ENCODE measurements at places on chromosomes 12 and 14.

GRCh38 chr12:13718271-13718670 is 263.1 kb downstream of the GRIN2B start:
- no peak for DNase-seq

- no peak for DNase-seq
These were observed 262.7 kb downstream of the BTG1 start for GRCh38 chr12:91882910-91883309.

DNA sequence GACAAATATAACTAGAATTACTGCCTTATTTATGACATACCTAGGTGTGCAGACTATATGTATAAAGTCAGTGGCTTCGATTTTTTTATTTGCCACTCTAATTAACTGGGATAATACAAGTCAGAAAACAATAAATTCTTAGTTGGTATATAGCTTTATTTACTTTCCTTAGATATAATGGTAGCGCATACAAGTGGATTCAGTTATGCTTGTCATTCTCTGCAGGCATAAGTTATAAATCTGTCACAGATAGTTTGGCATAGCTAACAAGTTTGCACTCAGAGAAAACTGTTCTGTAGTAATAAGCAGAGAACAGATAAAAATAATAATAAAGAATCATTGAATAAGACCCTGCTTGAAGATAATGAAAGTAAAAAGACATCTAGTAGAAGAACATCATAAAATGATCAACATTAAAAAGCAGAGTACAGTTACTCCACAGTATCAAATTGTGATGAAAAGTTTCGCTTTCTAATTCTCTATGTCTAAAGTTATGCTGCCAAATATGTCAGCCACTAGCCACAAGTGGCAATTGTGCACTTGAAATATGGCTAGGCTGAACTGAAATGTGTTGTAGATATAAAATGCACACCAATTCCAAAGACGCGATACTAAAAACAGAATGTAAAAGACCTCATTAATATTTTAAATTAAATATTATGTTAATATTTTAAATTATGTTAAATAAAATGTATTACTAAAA is 224.1 kb downstream of the SLC25A21 start:
- DNase-seq = no peak

- peak; percentile 26 for DNase-seq
These were observed 13.7 kb upstream of the TCTN1 start for GRCh38 chr12:110600254-110600653.

DNA sequence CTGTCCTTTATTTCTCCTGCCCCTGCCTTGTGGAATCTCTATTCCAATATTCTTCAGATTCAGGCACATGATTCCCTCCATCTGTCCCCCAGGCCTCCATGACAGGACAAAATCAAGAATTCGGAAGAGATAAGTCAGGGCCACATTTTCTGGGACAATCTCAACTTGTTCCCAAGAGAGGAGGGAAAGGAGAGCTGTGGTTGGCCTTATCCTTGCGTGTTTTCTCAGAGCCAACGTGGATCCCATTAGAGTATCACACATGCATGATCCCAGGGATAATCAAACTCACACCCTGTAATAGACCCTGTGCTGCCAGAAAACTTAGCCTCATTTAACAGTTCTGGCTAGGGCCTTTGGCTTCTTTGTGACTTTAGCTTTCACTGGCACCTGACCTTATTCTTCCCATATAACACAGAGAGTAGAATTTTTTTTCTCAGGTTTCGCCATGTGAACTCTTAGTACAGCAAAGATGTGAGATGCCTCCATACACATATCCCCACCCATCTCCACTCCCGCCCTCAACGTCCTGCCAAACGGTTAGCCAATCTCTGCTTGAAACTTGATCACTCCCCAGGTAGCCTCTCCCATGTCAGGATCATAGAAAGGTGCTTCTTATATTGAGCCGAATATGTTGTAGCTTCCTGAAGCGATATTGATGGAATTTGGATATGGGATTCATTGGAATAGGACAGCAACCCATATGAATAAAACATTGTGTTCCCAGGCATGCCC is 6.7 kb upstream of the KRT1 start:
- no peak for DNase-seq

GRCh38 chr12:79415746-79416435 is 274.9 kb downstream of the PAWR start:
- DNase-seq = no peak

GRCh38 chr12:70154087-70154638 is 89.1 kb upstream of the CNOT2 start:
- no peak for DNase-seq

DNA sequence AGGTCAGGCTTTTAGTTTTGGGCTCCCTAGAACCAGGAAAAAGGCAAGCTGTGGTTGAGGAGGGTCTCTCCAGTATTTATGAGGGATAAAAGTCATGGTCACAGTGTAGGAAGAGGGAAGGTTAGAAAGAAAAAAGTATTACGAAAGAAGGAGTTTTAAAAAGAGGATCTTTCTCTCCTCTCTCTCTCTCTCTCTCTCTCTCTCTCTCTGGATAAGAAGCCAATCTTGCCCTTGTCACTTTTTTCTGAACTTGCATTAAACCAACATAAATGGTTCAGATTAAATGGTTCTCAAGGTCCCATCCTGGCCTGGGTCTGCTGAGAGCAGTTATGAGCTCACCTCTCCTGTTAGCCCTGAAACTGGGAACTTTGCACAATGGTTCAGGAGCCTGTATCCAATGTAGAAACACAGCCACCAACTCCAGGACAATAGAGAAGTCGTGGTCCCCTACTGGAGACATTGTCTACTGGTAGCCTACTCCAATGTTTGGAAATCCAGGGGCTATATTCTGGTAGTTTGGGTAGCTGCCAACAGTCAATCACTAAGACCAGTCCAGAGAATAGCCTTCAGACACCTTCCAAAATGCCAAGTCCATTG is 131.9 kb downstream of the DAD1 start:
- DNase-seq = no peak

- no peak for DNase-seq
These were observed 127.7 kb downstream of the KIF26A start for GRCh38 chr14:104265918-104266630.

GRCh38 chr14:99910337-99911309 is 117.4 kb downstream of the EML1 start:
- no peak for DNase-seq

DNA sequence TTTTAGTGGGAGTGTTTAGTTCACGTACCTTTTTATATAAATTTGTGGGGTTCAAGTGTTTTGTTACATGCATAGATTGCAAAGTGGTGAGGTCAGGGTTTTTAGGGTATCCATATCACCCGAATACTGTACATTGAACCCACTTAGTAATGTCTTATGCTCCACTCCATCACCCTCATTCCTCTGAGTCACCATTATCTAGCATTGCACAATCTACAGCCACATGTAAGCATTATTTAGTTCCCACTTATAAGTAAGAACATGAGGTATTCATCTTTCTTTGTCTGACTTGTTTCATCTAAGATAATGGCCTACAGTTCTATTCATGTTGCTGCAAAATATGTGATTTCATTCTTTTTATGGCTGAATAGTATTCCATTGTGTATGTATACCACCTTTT is 583.7 kb upstream of the LRFN5 start:
- no peak for DNase-seq

GRCh38 chr12:105024928-105025327 is 38.8 kb downstream of the NOPCHAP1 start:
- peak; percentile 39 for DNase-seq

DNA sequence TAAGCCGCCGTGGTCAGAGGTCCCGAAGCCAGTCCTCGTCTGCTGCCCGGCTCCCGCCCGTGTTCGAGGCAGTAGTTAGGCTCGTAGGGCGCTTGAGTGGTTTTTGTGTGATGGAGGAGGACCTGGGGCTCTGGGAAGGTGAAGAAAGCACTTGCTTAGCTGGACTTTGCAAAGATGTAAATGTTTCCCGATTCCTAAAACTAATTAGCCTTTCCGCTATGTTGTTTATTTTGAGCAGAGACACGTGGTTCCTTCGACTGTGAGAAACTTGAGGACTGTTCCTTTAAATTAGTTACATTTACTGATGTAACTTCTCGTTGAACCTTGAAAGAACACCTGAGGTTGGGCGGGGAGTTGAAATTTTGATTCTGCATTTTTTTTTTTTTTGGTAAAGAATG is 33.9 kb downstream of the MIA2 start:
- no peak for DNase-seq

DNA sequence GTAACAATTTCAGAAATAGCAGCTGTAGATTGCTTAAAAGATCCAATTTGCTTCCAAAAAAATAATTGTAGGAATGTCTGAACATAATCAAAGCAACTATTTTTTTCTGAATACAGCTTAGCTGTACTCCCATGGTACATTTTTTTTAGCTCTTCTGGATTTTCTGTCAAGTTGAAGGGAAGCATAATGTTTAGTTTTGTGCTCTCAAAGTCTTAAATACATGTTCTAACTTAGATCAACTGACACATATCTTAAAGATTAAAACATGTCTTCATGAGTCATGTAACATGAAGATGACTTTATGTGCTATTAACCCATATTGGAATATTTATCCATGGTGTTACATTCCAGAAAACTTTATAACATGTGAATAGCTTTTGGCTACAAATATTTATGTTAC is 255.7 kb downstream of the BTG1 start:
- no peak for DNase-seq

DNA sequence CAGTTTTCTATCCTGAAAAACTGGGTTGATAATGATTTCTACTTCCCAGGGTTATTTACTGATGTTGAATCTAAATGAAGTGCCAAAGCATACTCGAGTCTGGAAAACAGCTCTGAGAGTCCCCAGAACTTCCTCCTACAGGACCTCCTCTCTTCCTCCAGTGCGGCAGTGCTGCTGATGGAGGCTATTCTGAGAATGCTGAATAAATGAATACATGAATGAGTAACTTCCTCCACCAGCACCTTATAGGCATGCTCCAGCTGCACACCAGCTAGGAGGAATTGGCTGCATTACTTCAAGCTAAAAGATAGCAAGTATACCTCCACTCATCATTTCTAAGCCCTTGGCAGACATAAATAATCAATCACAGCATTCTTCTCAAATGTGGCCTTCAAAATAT is 448.8 kb upstream of the CCDC196 start:
- DNase-seq = no peak

DNA sequence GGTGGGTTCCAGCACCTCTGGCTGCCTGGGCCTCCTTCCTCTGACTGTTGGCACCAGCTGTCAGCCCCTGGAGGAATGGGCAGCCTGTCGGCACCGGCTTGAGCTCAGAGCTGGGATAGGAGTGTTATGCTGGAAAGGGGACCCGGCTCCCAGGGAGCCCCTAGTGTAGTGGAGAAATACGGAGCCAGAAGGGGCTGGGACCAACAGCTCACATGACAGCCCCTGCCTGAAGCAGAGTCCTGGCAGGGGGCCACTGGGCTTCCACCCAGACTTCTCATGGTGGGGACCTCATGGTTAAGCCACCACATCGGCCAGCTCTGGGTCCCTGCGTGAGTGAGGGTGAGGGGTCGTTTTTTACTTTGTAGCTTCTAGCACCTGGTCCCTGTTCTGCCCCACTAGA is 174.5 kb downstream of the TSPAN9 start:
- no peak for DNase-seq

- no peak for DNase-seq
These were observed 111.9 kb upstream of the CPM start for GRCh38 chr12:69044887-69045286.

GRCh38 chr12:3165078-3165980 is 88.2 kb downstream of the TSPAN9 start:
- no peak for DNase-seq

DNA sequence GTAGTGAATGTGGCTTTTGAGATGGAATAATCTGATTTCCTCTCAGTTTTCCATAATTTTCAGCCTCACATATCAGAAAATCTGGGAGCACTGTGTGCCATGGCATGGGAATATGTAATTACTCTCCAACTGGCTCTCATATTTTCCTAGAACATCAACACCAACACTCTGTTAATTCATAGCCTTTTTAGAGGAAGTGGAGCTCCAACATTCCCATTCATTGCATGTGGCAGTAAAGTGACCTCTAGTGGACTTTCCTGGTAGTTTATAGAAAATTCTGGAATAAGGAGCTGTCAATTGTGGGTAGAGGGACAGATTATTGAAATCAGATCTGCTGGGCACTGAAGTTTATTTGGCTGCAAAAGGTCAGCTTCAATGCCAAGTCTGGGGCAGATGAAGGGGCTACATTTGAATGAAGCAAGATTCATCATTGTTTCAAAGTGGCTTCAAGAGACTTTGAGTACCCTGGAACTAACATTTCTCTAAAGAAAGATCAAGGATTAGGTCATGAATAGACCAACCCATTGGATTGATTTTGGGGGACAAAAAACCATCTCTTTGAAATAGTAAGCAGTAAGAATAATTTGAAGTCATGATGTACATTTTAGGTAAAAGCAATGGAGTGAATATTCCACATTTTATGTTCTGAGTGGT is 23.6 kb upstream of the USP44 start:
- DNase-seq = peak; percentile 26

- peak; percentile 75 for DNase-seq
These were observed 104.9 kb downstream of the ZC3H14 start for GRCh38 chr14:88667555-88668273.

DNA sequence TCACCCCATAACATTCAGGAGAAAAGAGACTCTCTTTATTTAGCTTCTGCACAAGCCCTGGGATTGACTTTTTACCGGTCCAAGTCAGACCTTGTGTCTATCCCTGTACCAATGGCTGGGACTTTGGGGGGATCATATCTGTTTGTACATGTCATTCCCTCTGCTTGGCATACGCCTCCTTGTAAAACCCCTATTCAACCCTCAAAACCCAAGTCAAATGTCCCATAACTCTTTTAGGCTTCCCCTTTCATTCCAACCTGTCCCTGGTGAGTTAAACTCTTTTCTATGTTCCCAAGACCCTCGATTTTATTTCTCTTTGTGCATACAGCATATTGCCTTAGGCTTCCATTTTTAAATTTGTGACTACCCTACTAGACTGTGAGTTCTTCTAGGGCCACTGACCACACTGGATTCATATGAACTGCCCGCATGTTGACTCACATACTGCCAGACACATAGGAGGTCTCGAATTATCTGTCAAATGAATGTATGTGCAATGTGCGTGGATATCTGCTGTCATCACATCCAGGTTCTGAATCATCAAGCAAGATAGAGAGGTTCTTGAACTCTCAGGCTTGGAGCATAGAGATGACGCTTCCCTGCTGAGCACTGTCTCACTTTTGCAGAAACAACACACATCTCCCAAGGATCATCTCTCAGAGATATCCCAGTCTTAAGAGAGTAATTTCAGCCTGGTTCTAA is 548.6 kb upstream of the TBX3 start:
- no peak for DNase-seq

DNA sequence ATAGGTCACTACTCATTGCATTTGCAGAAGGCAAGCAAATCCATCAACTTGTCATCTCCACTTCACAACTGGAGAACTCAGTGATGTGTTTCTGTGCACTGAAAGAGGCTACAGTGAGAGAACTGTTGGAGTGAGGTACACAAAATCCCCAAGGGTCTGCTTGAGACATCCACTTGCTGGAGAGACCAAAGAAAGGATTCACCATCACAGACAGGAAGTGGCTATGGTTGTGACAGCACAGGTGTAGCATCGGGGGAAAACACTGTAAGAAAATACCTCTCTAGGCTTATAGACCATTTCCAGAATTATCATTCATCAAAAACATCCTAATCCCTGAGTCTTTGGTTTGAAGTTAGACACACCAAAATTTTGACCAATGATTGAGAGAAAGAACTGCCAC is 201.3 kb upstream of the OR4E1 start:
- no peak for DNase-seq

All from renal pelvis (tissue), 12 donors.